CD4-positive, alpha-beta T cell treated with Interleukin-15 for 4 hours (primary cell): ENCODE measurements at places on chromosomes 2 and 18.

DNA sequence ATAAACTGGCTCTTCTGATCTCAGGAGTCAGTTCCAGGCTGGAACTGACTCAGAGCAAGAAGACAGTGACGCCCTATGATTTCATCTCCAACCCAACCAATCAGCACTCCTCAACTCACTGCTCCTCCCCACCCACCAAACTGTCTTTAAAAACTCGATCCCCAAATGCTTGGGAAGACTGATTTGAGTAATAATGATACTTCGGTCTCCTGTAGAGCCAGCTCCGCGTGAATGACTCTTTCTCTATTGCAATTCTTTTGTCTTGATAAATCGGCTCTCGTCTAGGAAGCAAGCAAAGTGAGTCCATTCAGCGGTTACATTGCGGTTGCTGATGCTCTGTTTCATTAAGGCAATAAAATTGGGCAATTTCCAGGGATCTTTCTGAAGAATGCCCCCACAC is 1025.3 kb upstream of the CNTNAP5 start:
- DNase-seq = no peak

DNA sequence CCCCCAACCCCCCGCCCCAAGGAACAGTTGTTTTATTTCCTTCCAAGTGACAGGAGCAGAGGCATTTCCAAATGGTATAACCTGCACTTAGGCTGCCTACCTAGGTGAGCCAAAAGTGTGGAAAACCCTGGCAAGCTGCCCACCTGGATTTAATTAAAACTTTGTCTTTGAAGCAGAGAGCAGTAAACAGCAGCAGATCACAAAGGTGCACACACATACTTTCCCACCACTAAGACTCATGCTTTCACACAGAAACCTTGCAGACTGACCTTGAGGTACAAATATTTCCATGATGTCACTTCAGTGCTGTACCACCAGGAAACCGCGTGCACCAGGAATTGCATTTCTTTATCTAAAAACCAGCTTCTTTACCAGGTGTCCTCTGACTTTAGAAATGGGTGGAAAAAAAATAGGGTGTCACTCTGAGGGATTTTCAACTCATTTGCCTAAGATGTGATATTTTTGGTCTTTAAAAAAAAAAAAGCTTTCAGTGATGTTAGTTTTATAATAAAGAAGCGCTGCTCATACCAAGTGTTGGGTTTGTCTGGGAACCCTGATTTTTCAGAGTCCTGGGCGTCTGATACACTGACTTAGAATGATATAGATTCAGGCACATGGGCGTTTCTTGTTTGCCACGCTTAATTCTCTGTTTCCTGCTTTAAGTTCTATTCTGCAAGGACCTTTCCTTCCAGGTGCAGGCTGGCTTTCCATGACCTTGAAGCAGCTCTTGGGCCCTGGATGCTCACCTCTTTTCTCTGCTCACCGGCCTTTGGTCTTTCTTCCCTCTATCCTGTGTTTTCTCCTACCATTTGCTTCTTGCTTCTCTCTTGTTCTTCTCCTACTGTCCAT is 70.7 kb upstream of the BCL2L11 start:
- no peak for DNase-seq

GRCh38 chr2:138323382-138324067 is 178.0 kb upstream of the SPOPL start:
- DNase-seq = no peak

DNA sequence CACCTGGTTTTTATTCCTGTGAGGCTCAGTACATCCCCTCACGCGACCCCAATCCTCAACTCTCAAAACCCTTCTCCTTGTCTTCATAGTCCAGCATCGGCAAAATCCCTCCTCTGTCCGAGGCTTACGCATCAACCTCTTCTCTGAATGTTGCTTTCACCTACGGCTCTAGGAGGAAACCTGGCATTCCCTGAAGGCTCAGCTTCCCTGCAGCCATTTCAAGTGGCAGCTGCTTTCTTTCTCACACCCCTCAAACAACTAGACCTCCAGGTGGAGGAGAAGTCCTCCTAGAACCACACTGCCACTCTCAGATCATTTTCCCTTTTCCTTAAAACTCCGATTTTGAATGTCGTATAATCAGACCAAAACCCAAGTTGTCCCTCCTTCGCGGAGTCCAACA is 114.2 kb downstream of the DTNB start:
- DNase-seq = no peak

DNA sequence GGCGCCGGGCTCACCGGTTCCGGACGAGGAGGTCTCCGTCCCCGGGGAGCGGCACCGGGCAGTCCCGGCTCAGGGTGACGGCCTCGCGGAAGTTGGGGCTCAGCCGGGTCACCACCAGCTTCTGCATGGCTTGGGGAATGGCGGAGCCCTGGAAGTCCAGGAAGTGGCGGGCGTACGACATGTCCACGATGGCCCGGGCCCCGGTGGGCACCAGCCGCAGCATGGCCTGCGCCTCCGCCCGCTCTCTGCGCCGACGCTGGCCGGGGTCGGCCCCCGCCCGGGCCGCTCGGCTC is 157 bp downstream of the PTGR3 start:
- peak; percentile 6 for DNase-seq

- DNase-seq = no peak
Measured at GRCh38 chr2:20110383-20110782, 59.0 kb upstream of the LAPTM4A start.

- DNase-seq = no peak
Measured at GRCh38 chr2:160246356-160246755, 46.3 kb upstream of the ITGB6 start.

DNA sequence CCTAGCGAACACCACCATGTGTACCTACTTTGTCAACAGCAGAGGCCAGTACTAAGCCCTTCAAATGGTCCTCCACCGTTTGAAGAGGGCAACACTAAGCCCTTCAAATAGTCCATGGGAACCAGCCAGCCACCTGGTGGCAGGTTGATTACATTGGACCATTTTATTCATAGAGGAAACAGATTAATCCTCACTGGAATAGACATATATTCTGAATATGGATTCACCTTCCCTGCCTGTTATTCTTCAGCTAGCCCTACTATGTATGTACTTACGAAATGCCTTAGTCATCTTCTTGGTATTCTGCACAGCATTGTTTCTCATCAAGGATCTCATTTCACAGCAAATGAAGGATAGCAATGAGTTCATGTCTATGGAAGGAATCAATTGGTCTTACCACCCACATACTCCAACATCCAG is 10.0 kb upstream of the ZNF396 start:
- DNase-seq = no peak

GRCh38 chr2:232484628-232485347 is 2.8 kb downstream of the ECEL1 start:
- no peak for DNase-seq

DNA sequence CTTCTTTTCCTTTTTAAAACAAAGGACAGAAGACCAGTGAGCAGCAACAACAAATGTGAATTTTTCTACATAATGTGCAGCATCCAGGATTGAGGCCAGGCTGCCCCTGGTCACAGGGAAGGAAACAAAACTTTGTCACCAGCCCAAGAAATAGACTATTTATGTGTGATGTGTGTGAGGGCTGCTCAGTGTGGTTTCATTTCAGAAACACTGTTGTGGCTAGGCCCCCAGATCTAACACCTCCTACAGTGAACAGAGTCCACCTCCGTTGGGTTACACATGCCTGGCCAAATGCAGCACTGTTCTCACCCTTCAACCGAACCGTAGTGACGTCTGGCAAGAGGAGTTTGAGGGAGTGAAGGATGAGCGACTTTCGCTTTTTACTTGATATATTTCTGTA is 146.3 kb upstream of the RIOK3 start:
- DNase-seq = peak; percentile 6

GRCh38 chr2:16653799-16654198 is 11.8 kb downstream of the CYRIA start:
- DNase-seq = no peak

GRCh38 chr2:223076573-223076972 is 24.6 kb downstream of the KCNE4 start:
- DNase-seq = no peak

GRCh38 chr2:127049927-127050802 is 56.8 kb downstream of the BIN1 start:
- DNase-seq = peak; percentile 47
